ENCODE measurements at places on chromosomes 7 and 10.

- DNase-seq = no peak
These were observed 28.0 kb upstream of the IKZF1 start for GRCh38 chr7:50276483-50276882.

DNA sequence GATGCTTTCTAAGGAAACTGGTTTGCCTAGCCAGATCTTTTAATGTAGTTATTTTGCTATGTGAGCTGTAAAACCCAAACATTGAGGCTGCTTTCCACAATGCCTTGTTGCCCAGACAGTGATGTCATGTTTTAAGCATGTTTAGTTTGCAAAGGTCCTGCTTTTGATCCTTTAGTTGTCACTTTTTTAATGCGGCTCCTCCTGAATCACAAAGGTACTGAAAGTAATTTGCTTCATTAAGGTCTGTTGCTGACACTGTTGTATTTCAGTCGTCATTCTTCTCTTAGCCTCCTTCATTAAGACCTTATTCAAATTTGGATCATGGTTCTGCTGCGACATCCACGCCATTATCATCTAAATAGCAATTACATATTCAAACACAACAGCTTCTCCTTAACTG lies 10.6 kb downstream of the RPA3 start:
- DNase-seq = no peak

- no peak for DNase-seq
These were observed 119.2 kb upstream of the NPVF start for GRCh38 chr7:25347360-25348066.

- DNase-seq = no peak
These were observed 1.8 kb downstream of the LRRC17 start for GRCh38 chr7:102914585-102914984.

GRCh38 chr10:124743191-124744101 lies 732 bp downstream of the FAM53B start:
- DNase-seq = no peak
